Fibroblast of lung (primary cell): ENCODE measurements at places on chromosomes 12 and 14. TPM values are rescaled to one million over a fixed set of nuclear protein-coding genes. Genes with fewer than 3 reads are reported as not detected.

The VAMP1 gene
- 13.9 and 20.3 TPM in 2 replicates for total RNA-seq

The SVOP gene
- total RNA-seq = not detected in 2 replicates

The SDS gene
- total RNA-seq = not detected in 2 replicates

The CCDC197 gene
- not detected in 2 replicates for total RNA-seq

The IL22 gene
- not detected in 2 replicates for total RNA-seq

The KRT7 gene
- total RNA-seq = 3.1 and 3.5 TPM in 2 replicates

The CCDC196 gene
- not detected in 2 replicates for total RNA-seq

The SERPINA6 gene
- total RNA-seq = not detected in 2 replicates
